CD8-positive, alpha-beta memory T cell (primary cell): ENCODE measurements at places on chromosomes 16 and 17. TPM values are rescaled to one million over a fixed set of nuclear protein-coding genes. Genes with fewer than 3 reads are reported as not detected.

The CNOT1 gene
- 111 TPM for polyA plus RNA-seq

The ABCC3 gene
- not detected for polyA plus RNA-seq

The ZPBP2 gene
- 0.09 TPM for polyA plus RNA-seq

GRCh38 chr17:33124871-33125551, 133.4 kb downstream of the SPACA3 start:
- DNase-seq = no peak

- no peak for DNase-seq
Measured at GRCh38 chr17:17661834-17662385, 19.3 kb upstream of the RAI1 start.

DNA sequence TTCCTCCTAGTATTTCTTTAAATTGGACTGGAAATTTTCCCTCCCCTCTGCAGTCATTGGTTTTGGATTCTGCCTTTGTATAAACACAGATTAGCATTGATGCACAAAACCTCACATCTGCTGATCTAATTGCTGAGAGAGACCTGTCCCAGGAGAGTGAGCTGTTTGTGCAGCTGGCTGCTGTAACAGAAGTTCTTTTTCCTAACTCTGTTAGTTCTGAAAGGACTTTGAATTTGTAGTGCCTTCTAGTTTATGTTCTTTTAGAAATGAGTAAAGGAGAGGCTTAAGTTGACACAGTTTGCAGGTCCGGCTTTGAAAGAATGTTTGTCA, 45.2 kb upstream of the KPNB1 start:
- no peak for DNase-seq

DNA sequence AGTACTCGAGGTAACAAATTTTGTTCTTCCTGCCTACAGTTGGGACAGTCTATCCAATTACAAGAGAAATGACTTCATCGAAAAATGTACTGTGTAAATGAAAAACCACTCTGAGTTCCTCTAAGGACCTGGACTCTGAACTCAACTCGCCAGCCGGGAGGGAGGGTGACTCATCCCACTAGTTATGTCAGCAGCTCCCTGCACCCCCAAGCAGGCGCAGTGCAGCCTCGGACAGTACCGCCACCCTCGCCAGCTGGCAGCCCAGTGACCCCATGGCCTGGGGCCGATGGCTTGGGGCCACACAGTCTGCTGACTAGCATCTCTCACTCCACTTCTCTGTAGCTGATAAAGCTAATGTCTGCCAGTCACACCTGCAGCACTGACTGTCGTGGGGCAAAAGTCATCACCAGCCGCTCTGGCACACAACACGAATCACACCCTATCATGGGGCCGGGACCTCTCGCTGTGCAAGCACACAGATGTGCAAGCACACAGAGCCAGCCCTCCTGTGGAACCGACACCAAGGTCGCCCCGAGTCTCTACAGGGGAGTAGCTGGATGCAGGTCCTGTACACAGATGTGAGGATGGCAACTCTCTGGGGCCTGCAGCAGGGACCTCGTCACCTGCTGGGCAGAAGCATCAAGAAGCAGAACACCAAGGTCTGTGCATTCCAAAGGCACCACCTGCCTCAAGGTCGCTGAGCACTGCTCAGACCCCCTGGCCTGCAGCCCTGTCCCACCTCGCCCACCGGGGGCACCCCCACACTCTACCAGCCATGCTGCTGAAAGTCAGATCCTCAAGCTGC, 5.7 kb downstream of the CSNK1D start:
- no peak for DNase-seq

DNA sequence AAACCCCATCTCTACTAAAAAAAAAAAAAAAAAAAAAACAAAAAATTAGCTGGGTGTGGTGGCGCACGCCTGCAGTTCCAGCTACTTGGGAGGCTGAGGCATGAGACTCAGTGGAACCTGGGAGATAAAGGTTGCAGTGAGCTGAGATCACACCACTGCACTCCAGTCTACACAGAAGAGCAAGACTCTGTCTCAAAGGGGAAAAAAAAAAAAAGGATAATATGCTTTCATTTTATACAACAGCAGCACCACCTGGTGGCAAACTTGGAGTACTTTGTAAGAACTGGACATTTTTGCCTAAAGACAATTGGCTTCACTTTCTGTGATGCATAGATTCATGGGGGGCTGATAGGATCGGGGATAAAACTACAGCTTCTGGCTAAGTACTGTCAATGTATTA, 8.5 kb downstream of the CHTF8 start:
- peak; percentile 73 for DNase-seq

DNA sequence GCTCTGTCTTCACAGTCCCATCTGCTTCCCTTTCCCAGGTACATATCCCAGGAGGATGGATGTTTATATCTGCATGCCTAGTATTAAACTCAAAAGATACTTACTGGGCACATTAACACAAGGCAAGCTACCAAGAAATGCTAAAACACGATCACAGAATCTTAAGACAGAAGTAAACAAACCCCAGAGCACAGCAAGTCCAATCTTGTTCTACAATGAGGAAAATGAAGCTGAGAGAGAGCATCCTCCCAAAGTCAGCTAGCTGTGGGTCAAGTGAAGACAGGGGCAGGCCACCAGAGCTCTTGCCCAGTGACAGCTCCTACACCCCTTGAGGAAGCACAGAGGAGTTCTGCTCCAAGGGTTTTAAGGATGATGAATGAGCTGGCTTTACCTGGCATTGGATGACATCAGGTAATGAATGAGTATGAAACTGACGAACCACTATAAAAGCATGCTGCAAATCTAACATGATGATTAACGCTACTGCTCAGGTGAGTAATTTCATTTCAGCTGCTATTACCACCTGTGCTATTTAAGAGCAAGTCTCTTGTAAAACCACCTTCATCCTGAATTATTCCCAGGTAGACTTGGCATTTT, 20.3 kb downstream of the XPO6 start:
- no peak for DNase-seq

DNA sequence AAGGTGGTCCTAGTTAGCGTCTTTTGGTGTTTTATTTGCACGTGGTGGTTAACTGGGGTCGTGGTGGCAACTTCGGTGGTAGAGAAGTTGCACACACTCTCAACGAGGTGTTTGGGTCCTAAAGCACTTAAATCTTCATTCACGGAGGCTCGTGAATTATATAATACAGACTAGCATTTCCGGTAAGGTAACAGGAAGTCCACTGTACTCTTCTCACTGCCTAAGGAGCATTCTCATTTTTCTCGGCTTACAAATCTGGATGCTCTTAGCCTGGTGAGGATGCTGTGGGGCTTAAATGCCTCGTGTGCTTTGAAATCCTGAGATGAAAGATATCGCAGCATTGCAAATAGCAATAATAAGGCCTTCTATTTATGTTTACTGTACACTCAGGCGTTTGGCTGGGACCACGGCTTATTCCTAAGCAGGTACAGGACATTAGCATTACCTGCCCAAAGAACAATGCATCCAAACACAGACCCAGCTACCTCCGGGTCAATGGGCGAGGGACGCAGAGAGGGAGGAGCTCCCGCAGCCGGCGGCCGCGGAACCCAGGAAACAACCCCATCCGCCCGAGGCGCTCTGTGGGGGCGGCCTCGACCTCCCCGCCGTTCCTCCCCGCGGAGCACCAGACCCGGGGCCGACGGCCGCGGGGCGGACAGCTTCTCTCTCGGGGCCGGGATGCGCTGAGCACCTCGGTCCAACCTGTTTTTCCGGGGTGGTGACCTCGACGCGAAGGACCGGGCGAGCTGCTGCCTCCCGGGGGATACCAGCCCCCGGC, 856 bp downstream of the DNAJA2 start:
- peak; percentile 46 for DNase-seq
